ENCODE measurements at places on chromosomes 3 and 15.

- DNase-seq, result no peak
Observed at GRCh38 chr3:172646439-172647015, 64.3 kb downstream of the NCEH1 start.

GRCh38 chr15:90840954-90841353 is 27.4 kb upstream of the FURIN start:
- DNase-seq, result no peak

DNA sequence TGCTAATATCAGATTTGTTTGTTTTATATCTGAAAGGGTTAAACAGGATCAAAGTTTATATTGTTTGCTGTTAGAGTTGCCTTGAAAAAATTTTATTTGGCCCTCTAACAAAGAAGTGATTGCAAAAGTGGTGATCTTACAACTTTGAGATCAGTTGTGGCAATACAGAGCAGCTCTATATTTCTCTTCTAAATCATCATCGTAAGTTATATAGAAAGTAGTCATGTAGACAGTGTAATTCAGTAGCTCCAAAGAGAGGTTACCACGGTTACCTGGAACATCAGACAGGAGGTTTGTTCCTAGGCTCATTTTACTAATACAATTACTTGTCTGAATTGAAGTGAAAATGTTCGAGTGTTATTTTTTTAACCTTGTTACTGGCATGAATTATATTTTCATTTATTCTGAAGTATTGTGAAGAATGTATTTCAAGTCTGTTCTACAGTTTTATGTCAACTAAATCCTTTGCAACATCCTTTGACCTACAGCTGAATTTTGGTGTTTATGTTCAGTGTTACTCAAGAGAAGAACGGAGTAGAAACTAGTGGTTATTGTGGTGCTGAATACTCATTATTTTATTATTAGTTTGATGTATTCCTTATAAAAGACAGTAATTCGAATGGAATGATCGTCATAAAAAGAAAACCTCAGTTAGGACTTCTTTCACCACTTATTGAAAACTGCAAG is 214.2 kb downstream of the NAALADL2 start:
- DNase-seq, result no peak

DNA sequence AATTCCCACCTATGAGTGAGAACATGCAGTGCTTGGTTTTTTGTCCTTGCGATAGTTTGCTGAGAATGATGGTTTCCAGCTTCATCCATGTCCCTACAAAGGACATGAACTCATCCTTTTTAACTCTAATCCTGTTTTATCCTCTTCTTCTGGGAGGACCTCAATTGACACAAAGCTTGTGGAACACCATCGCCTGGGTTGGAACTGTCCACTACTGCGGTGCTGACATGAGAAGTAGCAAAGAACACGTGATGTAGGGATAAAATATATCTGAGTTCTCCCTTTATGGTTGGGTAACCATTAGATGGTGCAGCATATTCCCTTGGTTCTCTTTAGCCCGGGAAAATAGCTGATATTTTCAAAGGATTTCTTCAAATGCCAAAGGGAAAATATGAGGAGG is 105.3 kb upstream of the TOPAZ1 start:
- no peak for DNase-seq

DNA sequence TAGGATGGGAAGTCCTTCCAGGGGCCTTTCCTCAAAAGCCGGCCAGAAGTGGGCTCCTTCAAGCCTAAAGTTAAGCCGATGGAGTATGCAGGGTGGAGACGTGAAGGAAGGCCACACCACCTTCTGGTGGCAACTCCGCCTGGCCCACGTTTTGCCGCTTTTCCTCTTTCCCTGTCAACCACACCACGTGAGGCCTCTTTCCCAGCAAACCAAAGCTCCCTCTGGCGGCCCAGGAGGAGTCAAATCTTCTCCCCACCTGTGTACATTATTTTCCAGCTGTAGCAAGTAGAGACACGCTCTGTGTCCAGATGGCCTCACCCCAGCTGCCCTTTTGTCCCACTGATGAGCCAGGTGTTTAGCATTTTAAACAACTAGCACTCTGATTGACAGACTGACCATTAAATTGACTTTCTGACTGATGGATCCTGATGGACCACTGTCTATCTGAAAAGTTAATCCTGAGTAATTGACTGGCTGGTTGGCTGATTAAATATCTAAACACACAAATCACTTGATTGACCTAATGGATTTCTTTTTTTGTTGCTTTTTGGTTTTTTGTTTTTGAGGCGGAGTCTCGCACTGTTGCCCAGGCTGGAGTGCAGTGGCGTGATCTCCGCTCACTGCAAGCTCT is 59.6 kb upstream of the ZBTB38 start:
- no peak for DNase-seq

- no peak for DNase-seq
Observed at GRCh38 chr3:177385831-177386301, 188.6 kb upstream of the TBL1XR1 start.

DNA sequence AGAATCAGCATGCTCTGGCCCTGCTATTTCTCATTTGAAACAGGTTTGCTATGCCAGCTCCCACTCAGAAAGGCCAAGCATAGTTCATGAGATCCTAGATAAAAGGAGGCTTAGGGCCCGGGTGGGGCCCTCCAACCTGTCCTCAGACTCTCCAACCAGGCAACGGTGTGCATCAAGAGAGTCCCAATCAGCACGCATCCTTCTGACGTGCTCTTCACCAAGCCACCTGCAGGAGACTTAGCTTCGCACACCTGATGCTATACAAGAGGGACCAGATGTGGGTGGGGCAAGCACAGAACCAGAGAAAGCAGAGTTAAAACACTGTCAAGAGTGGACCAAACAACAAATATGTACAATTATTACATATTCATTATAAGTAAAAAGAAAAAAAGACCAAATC is 17.3 kb downstream of the STIMATE start:
- DNase-seq, result no peak

- no peak for DNase-seq
Observed at GRCh38 chr3:18149386-18149785, 275.8 kb downstream of the SATB1 start.

- DNase-seq, result no peak
Observed at GRCh38 chr15:33243869-33244268, 49.4 kb upstream of the FMN1 start.

GRCh38 chr3:73558727-73559075 is 66.0 kb downstream of the PDZRN3 start:
- DNase-seq, result no peak

DNA sequence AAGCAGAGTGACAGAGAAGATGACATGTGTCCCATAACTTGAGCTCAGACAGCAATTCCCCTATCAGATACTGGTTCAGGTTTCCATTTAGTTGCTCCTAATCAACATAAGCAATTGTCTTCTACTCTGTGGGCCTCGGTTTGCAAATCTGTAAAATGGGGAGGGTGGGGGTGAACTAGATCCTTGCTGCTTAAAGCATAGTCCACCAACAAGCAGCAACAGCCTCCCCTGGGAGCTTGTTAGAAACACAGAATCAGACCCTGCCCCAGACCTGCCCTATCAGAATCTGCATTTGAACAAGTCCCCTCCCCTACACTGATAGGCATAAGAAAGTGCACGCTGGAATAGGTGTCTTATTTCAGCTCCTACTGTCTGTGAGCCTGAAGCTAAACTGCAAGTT is 87.8 kb downstream of the CEMIP start:
- DNase-seq, result no peak

- no peak for DNase-seq
Observed at GRCh38 chr3:72593881-72594397, 254.3 kb downstream of the SHQ1 start.

DNA sequence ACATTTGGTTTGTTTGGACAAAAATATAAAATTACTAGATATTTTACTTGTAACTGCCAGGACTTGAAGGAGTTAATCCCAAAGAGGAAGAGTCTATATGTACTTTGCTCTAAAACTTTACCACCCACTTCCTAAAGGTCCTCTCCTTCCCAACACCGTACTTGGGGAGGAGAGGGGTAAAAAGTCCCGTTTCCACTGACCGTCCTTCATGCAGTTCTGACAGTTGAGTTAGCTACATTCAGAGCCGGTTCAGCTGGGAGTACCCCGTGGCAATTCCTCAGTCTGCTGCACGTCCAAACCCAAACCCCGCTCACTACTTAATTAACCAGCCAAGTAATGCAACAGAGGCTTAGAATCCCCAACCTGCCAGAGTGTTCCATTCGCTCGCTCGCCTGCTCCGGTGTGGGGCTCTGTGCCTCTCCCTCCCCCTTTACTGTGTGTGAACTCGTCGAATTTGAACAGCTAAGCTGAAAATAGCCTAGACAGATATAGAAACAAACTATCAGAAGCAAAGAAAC is 519.7 kb downstream of the FOXP1 start:
- no peak for DNase-seq

GRCh38 chr3:159191447-159191846 is 389.6 kb downstream of the MFSD1 start:
- no peak for DNase-seq

DNA sequence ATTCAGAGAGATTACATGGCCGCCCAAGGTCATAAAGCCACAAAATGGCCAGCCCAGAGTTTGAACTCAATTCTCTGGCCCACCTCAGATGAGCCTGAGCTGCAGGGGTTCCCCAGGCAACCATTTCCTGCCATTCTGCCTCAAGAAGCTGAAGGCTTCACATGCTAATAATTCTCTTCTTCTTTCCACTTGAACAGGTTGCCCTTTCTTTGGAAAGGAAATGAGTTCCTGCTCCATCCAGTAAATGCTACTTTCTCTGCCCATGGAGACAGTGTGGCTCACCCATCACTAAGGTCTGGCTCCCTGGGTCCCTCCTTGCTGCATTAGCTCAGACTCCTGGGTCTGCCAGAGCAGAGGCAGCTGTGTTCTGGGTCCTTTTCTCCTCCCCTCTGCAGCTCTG is 48.2 kb downstream of the TRIM42 start:
- DNase-seq, result no peak

DNA sequence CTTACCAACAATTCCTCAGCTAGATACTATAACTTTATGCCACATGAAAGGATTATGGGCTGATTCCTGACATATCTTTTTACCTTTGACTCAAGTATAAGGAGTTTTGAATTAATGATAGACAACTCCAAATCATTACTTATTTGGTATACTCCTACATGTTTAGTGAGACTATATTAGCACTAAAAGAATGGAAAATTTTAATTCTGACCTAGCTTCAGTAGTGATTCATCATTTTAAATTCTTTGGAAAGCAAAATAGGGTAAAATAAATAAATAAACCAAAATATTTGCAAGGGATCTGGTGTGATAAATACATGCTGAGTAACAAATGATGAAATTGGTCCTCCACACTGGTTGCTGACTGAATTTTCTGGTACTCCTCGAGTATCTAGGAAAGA is 42.3 kb upstream of the VGLL3 start:
- no peak for DNase-seq

DNA sequence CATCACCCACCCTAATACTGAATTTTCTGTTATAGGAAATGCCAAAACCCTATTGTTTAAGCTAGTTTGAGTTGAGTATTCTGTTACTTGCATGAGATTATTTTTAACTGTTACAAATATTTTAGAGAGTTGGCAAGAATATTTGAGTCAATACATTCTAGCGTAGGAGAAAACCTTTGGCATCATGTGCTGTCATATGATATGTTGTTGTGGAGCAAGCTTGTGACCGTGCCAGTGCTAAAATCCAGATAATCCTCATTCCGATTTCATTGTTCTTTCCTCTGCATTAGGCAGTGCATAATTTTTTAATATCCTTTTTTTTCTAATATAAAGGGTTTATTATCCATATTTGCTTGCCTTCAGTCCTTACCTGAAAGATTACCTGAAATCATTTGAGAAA is 168.0 kb upstream of the GMNC start:
- DNase-seq, result no peak

GRCh38 chr3:38009807-38010591 is 19.4 kb downstream of the VILL start:
- DNase-seq, result no peak

DNA sequence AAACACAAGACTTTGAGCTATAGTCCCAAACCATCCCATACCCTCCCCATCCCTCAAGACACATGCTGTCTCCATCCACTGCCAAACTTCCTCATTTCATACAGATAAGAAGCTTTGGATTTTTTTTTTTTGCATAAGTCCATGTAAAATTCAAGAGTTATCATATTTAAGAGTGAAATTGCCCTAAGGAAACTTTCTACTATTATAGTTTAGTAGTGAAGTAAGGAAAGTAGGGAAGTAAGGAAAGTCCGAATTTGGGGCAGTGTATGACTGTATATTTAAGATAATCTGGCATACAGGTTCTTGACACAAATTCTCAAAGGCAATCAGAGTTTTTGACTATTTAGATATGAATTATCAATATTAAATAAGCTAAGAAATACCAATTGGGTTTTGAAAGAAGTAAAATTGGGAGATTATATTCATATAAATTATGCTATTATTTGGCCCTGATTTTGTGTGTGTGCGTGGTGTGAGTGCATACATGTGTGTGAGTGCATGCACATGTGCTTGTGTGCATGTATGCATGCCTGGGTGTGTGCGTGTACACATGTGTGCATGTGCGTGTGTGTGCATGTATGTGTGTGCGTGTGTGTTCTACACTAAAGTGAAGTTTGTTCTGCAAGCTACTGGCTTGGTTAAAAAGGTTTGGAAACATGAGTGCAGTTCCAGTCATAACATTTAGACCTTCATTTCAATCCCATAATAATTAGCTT is 83.6 kb upstream of the MBNL1 start:
- no peak for DNase-seq

DNA sequence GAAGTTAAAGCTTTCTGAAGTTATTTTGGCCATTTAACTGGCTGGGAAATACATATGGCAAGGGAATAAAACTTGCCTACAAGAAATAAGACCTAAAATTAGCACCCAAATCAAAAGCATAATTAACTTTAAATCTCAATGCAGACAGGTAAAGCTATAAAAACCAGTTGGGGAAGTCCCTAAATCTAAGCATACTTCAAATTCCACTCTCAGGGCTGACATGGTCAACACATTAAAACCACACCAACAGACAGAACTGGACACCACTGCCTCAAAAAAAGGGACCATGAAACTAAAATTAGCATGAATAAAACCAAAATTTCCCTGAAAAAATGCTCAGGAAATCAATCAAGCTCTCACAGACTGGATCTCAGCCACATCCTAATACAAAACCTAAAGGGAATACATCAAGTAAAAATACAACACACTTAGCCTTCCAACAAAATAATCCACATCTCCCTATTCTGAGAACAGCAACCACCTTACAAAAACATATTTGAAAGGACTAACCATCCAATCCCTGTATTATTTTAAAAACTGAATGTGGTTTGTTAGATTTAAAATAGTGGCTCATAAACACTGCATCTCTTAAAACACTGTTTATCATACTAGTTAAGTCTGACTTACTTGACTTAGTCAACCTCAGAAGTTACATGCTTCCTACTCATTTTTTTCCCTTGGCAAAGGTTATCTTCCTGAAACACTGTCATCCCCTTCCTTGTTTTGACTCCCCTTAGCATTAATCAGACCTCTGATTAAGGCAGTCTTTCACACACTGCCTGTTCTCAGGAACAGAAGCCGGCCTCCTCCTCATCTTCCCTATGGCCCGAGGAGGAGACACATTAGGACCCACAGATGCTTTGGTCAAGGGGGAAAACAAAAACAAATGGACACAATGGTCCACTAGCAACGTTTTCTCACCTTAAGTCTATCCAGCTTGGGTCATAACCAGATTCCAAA is 8.3 kb downstream of the TRA2B start:
- no peak for DNase-seq

GRCh38 chr3:159607856-159608255 is 380.8 kb upstream of the IL12A start:
- DNase-seq, result no peak
